ENCODE measurements at places on chromosomes 13 and 19.

- DNase-seq: no peak
Observed at GRCh38 chr19:3976495-3977241, 5.8 kb upstream of the DAPK3 start.

DNA sequence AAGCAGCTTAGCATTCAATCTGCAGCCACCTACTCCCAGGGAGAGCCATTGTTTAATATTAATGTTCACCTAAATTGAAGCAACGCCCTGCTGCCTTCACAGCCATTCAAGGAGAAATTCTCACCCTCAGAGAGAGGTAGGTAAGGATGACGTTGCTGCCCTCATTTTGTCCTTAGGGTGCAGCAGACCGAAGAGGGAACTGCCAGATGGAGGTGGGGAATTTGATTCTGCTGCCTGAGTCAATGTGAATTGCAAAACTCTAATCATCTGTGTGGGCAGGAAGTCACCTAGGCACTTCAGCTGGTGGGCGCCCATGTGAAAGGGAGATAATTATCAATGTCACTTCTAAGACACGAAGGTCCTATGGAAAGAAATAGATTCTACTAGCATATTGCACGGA, 503.4 kb downstream of the TBC1D4 start:
- DNase-seq: no peak

- DNase-seq: no peak
Observed at GRCh38 chr13:33318037-33318436, 32.5 kb upstream of the STARD13 start.

GRCh38 chr13:49540552-49540951, 44.8 kb downstream of the PHF11 start:
- no peak for DNase-seq

DNA sequence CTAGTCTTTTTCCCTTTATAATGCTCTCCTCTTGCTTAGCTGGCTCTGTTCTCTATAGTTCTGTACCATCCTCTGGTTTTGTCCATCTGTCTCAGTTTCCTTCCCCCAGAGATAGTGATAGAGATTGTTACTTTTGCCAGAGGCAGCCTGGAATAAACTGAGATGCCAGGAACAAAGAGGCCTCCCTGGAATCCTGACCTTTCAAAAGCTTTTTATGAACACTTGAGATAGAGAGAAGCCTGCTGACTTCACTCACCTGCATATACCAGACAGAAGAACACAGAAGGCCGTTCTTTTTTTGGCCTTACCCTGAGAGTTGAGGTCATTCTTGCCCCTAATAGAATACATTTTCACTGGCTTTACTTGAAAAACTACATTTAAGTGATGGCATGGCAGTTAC, 150.2 kb downstream of the LHFPL6 start:
- no peak for DNase-seq

GRCh38 chr19:38455031-38455430, 21.5 kb downstream of the RYR1 start:
- DNase-seq: no peak

GRCh38 chr13:112700291-112701060, 10.6 kb downstream of the ATP11A start:
- DNase-seq: no peak

DNA sequence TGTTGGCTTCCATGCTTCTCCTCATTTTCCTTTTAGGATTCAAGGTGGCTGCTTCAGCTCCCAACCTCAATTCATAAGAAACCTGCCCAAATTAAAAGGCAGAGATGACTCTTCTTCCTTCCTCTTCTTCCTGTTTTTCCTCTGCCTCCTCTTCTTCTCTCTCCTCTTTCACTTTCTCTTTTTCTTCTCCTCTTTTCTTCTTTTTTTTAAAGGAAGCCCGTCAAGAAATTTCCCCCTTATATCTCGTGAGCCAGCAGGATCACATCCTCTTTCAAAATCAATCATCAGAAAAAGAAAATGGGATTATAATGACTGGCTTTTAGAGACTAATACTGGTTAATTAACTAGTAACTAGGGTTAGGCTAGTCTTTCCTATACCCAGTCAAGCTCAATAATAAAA, 220.3 kb downstream of the NBEA start:
- DNase-seq: no peak

DNA sequence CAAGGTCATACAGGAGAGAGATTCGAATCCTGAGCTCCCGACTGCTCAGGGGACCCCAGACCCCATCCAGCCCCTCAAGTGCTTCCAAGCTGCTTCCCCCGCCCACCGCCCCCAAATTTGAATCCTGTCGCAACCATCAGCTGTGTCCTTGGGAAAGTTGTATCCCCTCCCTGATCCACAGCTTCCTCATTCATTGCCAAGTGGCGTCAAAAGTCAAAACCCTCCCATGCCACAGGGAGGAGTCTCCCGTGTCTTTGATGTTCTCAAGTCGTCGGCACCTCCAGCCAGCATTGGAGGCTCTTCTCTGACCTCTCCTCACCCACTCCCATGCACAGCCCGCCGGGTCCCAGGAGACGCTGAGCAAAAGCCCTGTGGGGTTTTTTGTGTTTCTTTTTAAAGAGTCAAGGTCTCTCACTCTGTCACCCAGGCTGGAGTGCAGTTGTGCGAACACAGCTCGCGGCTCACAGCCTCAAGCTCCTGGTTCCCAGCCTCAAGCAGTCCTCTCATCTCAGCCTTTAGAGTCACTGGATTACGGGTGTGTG, 2.8 kb upstream of the IFI30 start:
- DNase-seq: no peak

DNA sequence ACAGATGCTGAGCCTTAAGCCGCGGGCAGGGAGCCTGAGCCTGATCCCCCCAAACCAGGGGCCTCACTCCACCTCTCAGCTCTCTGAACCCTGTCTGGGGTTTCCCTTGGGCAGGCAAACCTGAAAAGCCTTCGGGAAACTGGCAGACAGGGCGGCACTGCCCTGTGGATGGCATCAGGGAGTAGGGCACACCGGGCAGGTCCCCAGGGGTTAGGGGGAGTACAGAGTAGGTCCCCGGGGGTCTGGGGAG, 9.7 kb downstream of the MKNK2 start:
- no peak for DNase-seq

DNA sequence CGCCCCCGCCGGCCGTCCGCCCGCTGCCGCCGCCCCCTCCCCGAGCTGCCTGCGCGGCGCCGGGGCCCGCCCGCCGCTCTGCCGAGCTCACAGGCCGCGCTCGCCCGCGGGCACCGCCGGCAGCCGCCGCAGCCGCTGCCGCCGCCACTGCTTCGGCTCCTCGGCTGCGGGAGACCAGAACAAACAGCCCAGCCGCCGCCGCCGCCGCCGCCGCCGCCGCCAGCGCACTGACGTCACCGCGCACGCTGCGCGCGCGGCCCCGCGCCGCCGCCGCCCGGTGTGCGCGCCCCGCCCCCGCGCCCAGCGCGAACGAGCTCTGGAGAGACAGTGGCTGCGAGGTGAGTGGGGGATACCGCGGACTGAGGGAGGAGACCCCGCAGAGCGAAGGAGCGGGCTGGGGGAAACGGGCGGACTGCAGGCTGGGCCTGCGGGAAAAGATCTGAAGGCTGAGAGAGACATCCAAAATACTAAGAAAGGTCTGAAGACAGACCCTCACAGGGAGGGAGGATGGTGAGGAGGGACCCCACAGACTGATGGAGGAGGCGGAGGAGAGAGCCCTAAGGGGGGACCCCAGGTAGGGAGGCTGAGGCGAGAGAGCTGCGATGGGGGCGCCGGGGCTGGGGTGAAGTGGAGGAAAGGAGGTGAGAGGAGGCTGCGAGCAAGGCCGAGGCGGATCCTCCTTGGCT, at the start of gene BRD4:
Gene BRD4 (minus strand): TSS at position 229 of the 686 bp plus-strand sequence. CDS start 59,440 bp downstream, outside the sequence.
- DNase-seq: peak; percentile 60

GRCh38 chr13:46106839-46107371, 2.1 kb upstream of the CPB2 start:
- DNase-seq: no peak

DNA sequence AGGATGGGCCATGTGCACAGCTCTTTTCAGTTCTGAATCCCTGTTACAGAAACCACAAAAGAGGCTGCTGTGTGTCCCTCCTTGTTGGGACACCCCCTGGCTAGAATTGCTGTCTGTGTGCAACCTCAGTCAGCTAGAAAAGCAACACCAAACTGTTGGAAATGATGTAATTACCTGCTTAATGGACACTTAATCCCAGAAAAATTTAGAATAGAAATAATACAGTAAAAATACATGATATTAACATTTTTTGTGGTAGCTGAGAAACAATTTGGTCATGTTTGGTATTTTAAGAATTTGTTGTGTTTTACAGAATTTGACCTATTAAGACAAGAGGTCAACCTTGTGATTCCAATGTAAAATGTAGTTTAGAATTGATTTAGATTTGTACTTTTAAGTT, 46.8 kb downstream of the FAM124A start:
- DNase-seq: no peak

- DNase-seq: no peak
Observed at GRCh38 chr19:30049226-30049625, 107.2 kb downstream of the URI1 start.

- DNase-seq: no peak
Observed at GRCh38 chr19:51007488-51007887, 6.1 kb upstream of the KLK8 start.

GRCh38 chr13:73146707-73147106, 87.9 kb downstream of the KLF5 start:
- DNase-seq: no peak

DNA sequence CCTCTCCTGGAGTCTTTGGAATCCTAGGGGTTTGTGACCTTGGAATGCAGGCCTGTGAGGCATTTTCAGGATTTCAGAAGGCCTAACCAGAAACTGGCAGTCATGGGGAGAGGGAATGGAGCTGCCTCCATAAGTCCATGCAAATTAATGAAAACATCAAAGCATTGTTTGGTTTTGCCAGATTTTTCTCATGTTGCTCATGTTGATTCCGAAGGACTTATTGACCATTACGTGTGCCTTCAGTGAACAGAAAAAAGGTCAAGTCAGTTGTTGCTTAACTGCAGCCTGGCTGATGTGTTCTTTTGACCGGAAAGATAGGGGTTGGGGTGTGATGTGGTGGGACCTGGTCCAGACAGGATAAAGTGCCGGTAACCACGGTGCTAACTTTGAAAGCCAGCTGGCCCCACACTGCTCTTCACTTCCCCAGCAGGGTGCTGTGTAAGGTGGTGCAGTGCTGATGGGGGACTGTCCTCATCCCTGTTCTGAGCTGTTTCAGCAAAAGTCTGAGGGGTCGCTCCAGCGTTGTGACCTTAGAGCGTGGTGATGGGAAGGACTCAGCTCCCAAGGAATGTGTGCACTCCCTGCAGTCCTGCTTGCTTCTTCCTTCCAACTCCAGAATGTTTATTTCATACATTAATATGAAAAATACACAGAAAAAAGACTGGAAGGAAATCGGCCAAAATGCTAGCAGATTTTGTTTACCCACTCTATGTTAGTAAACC, 3.5 kb downstream of the RNF113B start:
- no peak for DNase-seq

DNA sequence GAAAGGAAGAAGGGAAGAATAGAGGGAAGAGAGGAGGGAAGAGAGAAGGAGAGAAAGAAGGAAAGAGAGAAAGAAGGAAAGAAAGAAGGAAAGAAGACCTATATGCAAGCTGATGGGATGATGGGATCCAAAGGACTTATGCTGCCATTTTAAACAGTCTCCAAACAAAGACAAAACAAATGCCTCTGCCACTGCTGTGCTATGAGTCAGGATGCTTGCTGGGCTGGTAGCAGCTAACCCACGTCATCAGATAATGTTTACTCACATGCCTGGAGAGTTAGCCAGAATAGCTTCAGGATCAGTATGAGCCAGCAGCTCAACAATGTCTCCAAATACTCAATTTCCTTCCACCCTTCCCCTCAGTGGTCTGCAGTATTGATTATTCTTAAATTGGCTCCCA, 12.0 kb upstream of the ZNF274 start:
- DNase-seq: no peak

DNA sequence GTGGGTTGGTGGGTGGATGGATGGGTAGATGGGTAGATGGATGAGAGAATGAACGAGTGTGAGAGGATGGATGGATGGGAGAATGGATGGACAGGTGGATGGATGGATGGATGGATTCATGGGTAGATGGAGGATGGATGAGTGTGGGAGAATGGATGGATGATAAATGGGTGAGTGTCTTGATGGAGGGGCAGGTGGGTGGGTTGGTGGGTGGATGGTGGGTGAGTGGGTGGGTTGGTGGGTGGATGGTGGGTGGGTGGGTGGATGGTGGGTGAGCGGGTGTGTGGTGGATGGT, 35.4 kb upstream of the ONECUT3 start:
- DNase-seq: no peak

GRCh38 chr13:73924607-73925006, 209.6 kb downstream of the KLF12 start:
- no peak for DNase-seq

DNA sequence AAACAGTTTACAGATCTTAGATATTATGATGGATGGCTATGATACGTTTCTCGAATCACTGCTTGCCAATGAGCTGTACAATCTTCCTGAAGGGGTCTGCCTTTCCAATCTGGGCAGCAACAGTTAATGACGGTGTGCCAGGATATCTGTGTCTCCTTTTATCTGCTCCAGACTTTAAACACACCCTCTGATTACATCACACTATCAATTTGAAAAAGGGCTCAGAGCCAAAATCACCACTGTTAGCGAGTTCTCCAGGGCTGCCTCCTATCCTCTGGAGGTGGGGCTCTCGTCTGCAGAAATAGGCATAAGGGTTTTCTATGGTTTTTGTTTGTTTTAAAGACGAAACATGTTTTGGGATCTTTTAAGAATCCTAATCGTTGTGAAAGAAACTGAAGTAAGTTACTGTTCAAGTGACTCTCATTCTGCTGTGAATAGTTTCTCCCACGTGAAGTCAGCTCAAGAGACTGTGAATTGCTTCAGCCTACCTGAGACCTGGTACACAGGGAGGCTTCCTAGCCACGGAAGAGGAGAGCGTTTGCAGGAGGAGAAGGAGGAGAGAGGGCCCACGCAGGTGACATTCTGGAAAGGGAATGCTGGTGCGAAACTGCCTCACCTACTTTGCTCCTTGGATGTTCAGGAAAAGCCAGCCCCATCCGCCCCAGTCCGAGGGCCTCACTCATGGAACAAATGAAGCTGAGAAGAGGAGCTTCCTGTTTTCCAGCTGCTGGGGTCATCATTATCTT, 15.2 kb upstream of the GJA3 start:
- no peak for DNase-seq

- DNase-seq: no peak
Observed at GRCh38 chr19:5479958-5480357, 24.7 kb downstream of the ZNRF4 start.

DNA sequence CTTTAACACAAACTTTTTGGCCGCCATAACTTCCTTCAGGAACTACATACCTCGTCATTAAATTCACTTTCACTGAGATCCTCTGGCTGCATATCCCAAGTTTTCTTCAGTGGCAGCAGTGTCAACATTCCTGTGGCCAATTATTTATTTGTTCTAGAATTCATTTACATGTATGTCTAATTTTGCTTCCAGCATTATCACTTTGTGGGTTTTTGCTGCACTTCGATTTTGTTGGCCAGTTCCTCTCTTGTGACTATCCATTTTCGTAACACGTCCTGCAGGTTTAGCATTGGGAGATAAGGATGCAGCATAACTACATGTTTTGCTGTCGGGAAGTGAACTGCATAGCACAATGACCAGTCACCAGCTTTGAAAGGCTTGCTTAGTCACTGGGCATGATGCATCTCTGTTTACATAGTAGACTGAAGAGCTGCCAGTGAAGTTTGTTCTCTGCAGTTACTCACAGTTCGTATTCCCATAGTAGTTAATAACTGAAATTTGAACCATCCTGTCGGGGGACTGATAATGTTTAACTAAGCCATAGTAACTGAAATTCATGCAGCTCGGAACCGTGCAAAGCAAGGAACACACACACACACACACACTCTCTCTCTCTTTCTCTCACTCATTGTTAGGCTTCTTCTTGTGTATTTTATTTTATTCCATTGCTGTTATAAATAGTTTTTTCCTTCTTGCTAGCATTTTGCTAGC, 28.3 kb downstream of the ZNF507 start:
- no peak for DNase-seq
